Hepatic stellate cell (primary cell): ENCODE measurements at places on chromosomes 16 and 17.

- DNase-seq = no peak
Observed at GRCh38 chr16:8867216-8867931, 1.4 kb downstream of the CARHSP1 start.

DNA sequence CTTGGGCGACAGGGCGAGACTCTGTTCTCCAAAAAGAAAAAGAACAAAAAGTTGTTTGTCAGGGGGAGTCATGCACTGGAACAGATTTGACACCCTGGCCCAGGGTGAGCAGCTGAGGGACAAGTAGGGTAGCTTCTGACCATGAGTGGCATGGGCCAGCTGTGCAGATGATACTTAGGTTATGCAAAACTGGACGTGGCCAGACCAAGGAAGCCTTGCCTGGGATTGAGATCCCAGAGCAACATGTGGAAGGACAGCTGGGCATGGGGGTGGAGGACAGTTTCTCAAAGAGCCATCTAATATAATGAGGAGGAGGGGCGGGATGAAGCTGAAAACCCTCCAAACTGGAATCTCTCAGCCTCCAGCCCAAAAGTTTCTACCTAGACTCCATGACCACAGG is 19.6 kb upstream of the SLC35B1 start:
- no peak for DNase-seq

DNA sequence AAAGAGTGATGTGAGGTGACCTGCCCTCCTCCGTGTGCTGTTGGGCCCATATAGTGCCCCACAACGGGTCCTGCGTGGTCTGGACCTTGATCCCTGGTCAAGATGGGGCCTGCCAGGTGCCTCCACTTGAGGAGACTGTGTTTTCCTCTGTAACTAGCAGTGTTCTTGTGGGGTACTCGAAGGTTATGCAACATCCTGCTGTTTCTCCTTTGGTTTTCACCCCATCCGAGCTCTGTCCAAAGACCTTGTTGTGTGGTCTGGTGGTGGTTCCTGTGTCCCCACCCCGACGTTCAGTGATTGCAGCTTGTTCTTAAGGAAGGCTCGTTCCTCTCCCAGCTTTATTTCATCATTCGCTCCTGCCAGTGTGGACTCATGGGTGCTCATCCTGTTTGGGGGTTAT is 38.7 kb upstream of the ZNF750 start:
- DNase-seq = no peak

DNA sequence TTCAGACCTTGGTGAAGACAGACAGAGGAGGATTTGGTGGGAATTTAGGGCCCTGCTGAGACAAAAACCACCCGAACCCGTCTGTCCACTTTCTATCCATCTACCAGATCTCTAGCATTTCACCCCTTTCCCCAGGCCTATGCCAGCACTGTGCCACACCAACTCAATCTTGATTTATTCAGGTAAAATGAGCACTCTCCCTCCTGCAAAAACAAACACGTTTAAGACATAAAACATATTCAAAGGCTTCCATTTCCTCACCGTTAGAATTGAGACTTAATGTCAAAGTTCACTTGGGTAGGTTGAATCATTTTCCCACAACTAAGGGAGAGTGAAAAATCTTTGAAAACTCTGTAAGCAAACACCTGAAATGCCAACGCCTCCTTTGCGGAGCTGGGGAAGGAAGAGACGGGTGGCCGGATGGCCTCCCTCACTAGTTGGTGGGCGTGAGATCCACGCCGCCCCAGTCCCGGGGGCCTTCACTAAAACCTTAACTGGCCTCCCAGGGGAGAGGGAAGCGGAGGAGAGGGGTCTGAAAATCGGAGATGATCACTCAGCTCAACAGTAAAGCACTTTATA is 862 bp downstream of the DCAKD start:
- DNase-seq = no peak

GRCh38 chr16:569445-570254 is at the start of gene PIGQ:
PIGQ (plus strand) TSS chr16:569968; CDS start chr16:574075, 4,107 bp downstream.
- peak; percentile 86 for DNase-seq

DNA sequence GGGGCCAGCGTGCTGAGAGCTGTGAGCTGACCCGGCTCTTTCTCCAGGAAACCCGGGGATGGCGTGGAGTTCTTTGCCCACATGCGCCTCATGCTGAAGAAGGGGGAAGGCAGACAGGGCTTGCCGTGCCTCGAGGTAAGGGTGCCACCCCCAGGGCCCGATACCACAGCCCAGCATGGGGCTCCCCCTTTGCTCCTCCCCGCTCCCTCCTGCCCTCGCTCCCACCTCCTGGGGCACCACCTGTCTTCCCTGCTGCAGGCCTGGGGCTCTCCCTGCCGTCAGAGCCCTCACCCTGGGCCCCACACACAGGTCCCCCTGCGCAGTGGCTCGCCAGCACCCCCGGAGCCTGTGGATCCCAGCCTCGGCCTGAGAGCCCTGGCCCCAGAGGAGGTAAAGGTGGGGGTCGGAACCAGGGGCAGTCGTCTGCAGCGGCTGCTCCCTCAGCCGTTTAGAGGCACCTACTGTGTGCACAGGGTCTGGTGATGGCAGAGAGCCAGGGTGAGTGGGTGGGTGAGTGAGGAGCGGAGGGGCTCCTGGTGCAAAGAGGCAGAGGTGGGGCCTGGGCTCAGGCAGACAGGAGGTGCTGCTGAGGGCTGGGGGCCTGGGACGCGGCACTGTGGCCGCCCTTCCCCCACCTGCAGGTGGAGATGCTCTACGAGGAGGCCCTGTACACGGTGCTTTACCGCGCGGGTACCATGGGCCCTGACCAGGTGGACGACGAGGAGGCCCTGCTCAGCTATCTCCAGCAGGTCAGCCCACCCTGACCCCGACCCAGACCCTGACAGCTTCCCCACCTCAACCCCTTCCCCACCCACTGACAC is 5.6 kb downstream of the BAIAP3 start:
- DNase-seq = no peak

DNA sequence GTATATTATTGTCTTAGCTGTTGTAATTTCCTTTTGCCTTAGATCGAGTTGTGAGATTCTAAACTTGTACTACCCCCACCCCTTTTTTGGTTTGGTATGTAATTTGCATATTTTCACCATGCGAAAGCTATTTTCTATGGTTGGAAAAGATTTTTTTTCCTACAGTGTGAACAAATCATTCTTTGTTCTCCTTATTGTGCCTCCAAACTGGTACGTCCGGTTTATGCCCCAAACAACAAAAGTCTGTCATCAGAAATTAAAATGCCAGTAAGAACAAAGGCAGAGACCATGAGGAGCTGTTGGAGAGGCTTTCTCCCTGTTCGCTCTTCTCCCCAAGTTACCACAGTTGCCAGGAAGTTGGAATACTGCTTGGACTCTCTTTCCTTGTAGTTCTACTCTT is 66.1 kb downstream of the BCAS3 start:
- DNase-seq = peak; percentile 14

DNA sequence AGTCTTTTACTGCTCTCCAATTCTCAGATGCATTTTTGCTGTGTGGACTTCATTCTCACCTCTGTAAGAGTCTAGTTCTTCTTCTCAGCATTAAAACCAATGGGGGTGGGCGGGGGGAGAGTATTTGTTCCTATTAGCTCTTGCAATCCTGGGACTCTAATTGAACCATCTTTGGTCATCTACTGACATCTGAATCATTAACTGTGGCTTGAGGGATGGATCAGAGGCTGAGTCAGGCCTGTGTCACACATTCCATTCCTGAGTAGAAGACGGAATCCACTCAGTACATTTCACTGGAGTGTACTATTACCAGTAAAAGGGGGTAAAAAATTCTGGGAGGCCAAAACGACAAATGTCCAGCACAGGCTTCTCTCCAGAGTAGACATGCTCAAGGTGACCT is 12.8 kb upstream of the ZNF23 start:
- DNase-seq = peak; percentile 74

DNA sequence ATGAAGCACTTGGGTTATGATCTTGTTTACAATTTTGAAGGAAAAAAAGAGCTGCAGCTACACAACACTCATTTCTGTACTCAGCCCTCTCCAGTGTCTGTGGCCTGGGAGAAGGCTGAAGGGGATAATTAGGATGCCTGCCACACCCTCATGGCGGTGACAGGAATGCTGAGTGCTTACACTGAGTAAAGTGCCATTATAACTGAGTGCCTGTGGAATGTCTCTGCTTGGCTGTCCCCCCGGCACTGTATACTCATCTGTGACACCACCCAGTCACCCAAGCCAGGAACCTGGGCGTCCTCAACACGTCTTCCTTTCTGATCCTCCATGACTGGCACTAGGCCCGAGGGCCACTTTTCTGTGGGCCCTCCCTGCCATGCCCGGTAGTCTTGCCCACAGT is 3.5 kb upstream of the MRPL38 start:
- no peak for DNase-seq

GRCh38 chr17:49472527-49472926 is 22.6 kb upstream of the NGFR start:
- no peak for DNase-seq

DNA sequence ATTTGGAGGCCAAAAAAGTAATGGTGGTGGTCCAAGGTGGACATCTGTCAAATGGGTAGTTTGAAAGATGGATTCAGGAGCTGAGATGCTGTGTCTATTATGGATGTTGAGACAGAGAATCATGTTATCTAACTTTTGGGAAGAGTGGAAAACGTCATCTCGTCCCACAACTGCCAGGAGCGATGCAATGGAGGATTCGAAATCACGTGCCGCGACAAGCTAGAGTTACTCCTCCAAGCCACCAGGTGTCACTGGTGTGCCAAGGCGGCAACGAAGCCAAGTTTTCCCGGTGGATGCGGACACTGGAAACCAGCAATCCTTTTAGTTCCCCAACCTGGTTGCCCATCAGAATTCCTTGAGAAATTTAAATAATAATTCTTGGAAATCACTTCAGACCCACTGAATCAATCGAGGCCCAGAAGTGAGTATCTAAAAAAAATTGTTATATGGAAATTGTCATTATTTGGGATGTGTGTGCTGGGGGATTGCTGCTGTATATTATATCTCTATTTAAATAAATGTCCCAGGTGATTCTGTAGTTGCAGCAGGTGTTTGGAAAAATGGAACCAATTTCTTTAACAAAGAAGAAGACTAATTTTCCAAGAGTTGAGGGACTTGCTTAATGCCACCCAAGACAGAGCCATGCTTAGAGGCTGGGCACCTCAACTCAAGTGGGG is 206.1 kb downstream of the HAPSTR1 start:
- no peak for DNase-seq

DNA sequence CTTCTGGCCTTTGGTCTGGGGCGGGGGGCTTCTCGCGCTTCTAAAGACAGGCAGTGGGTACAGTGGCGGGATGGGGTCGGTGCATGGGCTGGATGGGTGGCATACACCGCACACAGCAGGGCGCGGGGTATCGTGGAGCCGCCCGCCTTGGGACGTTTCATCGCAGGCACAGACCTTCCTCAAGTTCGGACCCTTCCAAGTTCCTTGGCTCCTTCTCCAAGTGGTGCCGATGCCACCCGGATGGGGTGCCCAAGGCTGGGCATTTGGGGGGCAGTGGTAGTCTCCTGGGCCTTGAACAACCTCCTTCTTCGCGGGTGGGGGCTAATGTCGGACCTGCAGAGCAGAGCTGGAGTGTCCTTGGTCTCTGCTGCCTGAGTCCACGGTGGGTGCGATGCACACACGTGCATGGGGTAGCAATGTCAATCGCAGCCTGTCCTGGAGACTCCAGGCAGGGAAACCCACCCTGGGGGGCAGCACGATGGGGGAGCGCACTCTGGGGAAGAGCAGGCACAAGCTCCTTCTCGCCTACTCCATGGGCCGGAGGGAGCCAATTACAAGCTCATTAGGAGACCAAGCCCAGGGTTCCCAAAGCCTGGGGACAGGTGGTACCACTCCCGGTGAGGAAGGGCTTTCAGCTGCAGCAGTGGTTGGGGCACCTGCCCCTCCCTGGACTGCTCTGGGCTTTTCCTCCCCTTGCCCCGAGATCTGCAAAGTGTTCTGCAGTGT is 686 bp upstream of the MTSS2 start:
- DNase-seq = no peak

- no peak for DNase-seq
Observed at GRCh38 chr16:2751577-2752034, 832 bp upstream of the SRRM2 start.

GRCh38 chr16:20871258-20871657 is 28.9 kb downstream of the DCUN1D3 start:
- no peak for DNase-seq

GRCh38 chr17:45339646-45340605 is 23.1 kb upstream of the MAP3K14 start:
- DNase-seq = no peak

DNA sequence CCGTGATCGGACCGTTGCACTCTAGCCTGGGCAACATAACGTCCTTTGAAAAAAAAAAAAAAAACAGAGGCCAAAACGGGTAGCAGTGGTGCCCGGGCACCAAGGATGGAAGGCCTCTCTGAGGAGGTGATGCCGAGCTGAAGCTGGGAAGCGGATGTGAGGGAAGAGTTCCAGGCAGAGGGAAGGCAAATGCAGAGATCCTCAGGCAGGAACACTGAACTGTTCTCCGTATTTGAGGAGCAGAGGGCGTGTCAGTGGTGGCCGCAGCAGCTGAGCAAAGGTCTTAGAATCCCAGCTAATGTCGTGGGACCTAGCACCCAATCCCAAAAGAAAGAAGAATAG is 656 bp upstream of the KCTD13 start:
- DNase-seq = peak; percentile 50
